ENCODE measurements at places on chromosomes 11 and 22. TPM values are rescaled to one million over a fixed set of nuclear protein-coding genes. Genes with fewer than 3 reads are reported as not detected.

GRCh38 chr11:95228081-95228749 is 2.8 kb downstream of the SESN3 start:
- H3K27ac ChIP-seq: no peak overlapping the region
- no peaks in the 10 kb centered on the region for H3K27me3 ChIP-seq

DNA sequence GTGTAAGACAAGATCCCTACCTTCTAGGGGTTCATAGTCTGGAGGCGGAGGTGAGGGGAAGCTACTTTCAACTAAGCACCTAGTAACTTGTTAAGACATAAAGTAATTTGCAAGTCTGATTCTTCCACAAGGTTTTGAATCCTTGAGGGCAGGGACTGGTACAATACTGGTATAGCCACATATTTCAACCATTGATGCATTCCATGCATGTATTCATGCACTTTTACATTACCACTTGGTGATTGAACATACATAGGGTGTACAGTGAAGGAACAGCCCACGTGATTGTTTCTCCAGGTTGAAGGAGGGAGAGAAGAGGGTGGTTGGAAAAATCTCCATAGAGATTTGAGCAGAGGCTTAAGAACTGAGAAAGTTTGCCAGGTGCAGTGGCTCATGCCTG is 62.0 kb upstream of the PAX6 start:
- DNase-seq: no peak
- no peak overlapping the region for H3K4me3 ChIP-seq
- H3K27me3 ChIP-seq: no peaks in the 10 kb centered on the region
- H3K36me3 ChIP-seq: no peaks in the 10 kb centered on the region
- H3K27ac ChIP-seq: no peak overlapping the region

DNA sequence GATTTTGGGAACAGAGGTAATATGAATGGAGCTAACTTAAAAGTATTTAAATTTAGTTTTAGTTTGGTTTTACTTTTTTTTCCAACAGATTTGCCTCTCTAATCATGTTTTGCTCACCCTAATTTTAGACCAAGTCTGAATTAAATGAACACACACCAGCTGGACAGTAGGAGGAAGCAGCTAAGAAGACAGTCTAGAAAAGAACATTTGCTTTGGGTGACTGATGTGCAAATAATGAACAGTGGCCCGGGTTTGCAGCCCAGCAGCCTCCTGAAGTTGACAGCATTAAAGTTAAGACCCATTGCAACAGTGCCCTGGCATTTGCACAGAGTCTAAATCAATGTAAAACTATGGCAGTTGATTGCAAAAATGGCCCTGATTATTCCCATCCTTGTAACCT is 66.4 kb upstream of the SORL1 start:
- no peak overlapping the region for H3K27ac ChIP-seq
- no peaks in the 10 kb centered on the region for H3K4me1 ChIP-seq
- no peaks in the 10 kb centered on the region for H3K36me3 ChIP-seq

DNA sequence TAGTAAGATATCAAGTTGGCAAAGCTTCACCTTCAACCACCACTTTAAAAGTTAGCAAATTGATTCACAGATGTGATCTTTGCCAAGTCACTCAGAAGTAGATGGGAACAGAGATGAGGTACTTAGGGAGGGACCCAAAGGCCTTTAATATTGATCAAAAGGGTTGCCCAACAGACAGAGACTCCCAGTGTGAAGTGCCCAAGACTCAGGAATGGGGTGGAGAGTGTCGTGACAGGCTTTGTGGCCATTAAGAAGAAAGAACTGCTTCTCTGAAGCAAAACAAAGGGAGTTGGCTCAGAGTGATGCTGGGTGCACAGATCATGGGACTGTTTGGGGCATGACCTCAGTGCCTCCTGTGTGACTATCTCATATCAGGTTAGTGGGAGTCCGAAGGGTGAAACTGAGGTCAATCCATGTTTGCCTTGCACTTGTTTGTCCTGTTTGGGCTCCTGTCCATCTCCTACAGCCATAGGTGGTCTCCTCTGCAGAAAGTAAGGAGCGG is 132.3 kb downstream of the APIP start:
- no peaks in the 10 kb centered on the region for H3K27me3 ChIP-seq
- H3K27ac ChIP-seq: no peak overlapping the region
- DNase-seq: no peak
- no peaks in the 10 kb centered on the region for H3K36me3 ChIP-seq

Gene SEZ6L
- not detected for total RNA-seq

Measured in Caco-2 (cell line).